ENCODE measurements at places on chromosomes 7 and 10.

GRCh38 chr10:95445223-95445836 lies 115.8 kb downstream of the SORBS1 start:
- DNase-seq: peak; percentile 24

DNA sequence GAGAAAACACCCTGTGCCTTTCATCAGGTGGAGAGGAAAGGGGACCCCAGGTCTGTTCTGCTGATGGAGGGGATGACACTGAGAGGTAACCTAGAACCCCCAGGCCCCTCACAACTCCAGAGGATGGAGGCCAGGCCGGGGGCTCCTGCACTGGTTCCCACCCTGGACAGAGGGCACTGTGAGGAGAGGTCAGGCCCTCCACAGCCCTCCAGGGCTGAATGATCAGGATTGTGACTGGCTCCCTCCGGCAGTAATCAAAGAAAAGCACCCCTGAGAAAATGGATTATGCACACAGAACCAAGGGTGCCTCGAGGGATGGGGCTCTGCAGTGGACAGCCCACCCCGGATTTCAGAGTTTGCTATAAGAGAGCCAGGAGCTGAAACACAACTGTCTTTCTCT lies 502.8 kb downstream of the TCERG1L start:
- DNase-seq: no peak

DNA sequence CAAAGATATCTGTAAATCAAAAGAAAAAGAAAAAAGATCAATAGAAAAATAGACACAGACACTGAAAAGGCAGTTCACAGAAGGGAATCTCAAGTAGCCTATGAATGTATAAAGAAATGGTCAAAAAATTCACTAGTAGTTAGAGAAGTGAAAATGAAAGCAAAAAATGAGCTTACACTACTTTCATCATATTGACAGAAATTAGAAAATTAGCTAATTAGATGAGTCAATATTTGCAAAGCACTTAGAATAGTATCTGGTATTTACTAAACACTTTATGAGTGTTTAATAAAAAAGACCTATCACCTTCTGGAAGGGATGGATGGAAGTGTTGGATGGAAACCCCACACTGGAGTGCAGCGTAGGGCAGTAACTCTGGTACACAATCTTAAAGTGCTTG lies 1.7 kb upstream of the CFAP58 start:
- DNase-seq: no peak

GRCh38 chr10:71821909-71822763 lies 28.9 kb downstream of the PSAP start:
- DNase-seq: no peak

- DNase-seq: no peak
These were observed 28.5 kb downstream of the GSDME start for GRCh38 chr7:24728503-24729364.

- no peak for DNase-seq
These were observed 765.1 kb upstream of the POM121L12 start for GRCh38 chr7:52270301-52270700.

DNA sequence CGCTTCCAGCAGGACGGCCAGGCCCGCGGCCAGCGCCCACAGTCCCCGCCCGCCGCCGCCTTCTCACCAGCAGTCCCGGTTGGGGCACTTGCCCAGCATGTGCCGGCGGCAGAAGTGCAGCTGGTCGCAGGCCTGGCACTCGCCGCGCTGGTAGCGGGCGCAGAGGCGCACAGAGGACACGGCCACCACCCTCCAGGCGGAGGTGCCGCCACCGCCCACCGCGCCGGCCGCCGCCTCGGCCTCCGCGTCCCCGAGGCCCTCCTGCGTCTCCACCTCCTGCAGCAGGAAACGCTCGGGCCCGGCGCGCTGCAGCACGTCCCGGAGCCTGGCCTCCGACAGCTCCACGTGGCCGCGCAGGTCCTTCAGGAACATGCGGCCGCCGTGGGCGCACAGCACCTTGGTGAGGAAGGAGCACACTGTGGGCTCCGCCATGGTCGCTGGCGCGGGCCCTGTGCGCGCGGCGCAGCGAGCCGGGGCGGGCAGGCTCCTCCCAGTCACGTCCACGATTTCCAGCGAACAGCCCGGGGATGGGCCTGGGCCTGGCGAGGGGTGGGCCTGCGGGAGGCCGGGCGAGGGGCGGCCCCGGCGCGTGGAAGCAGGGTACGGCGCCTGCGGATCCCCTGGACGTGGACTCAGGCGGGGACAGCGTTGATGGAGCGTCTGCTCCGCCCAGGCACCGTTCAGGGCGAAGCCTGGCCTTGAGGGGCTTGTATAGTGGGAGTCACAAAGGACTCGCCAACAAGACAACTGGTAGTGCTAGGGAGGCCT lies at the start of gene ZC3HAV1L:
Gene ZC3HAV1L (minus strand): TSS at position 457 of the 768 bp plus-strand sequence. CDS start 25 bp downstream, at position 432.
- DNase-seq: no peak

- no peak for DNase-seq
These were observed 3.7 kb upstream of the ELFN1 start for GRCh38 chr7:1666317-1666822.

DNA sequence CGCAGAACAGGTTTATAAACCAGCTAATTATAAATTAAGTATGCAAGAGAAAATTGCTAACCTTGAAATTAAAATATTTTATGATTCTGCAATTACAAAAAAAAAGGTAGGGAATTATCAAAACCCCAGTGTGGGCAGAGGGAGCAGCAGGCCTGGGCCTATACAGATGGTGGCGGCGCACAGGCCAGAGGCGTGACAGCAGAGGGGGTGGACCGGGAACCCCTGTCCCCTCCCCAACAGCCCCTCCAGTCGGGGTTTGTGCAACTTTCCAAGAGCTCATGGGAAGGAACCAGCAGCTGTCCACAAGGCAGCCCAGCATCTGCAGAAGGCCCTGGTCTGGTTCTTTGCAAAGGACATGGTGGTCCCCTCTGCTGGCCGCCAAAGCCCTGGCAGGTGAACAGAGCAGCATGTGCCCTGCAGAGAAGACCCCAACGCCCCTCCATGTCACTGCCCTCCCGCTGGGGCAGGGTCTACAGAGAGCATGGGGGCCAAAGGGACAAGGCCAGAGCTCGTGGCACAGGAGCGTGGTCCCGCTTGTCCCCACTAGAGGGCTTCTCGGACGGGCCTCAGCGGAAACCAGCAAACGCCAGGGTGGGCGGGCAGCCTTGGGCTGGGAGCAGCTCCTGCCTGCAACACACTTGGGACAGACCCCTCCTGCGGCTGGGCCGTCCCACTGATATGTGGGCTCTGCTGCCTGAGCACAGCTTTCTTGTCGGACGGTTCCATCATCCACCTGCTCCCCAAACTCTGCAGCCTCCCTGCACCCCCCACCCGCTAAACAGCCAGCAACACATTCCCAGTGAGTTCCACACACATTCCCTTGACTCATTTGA lies 75.1 kb downstream of the EBF3 start:
- DNase-seq: no peak

DNA sequence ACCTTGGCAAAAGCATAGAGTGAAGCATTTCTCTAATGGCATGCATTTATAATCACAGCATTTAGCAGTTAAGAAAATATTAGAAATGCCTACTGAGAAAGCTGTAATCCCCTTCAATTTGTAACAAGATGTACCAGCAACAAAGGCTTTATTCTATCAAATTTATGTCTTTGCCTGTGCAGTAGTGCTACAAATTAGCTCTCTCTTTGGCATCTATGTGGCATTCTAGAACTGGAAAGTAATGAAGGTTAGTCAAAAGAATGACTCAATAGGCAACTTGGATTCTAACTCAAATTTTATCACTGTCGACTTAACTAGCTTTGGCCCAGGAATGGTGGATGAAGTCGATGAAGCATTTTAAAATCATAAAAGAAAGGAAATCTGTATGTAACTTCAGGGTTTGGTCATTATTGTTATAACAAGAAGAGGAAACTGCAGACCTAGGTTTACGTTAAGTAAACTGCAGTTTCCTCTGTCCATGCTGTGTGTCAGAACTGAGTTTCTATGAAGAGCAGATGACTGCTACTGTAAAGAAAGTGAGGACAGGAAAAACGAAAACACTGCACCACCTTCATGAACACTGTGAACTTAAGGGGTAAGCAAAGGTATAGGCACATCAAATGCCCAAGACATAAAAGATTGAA lies 140.0 kb downstream of the RAPGEF5 start:
- DNase-seq: no peak

GRCh38 chr7:144820552-144820951 lies 15.3 kb downstream of the TPK1 start:
- DNase-seq: no peak

- no peak for DNase-seq
These were observed 1012.5 kb downstream of the NRG3 start for GRCh38 chr10:82887488-82887887.

GRCh38 chr10:131485732-131486131 lies 174.2 kb upstream of the TCERG1L start:
- no peak for DNase-seq

GRCh38 chr10:80168162-80168511 lies 35.6 kb downstream of the PLAC9 start:
- DNase-seq: no peak

- no peak for DNase-seq
These were observed 177.2 kb downstream of the GPAM start for GRCh38 chr10:112006407-112006806.

DNA sequence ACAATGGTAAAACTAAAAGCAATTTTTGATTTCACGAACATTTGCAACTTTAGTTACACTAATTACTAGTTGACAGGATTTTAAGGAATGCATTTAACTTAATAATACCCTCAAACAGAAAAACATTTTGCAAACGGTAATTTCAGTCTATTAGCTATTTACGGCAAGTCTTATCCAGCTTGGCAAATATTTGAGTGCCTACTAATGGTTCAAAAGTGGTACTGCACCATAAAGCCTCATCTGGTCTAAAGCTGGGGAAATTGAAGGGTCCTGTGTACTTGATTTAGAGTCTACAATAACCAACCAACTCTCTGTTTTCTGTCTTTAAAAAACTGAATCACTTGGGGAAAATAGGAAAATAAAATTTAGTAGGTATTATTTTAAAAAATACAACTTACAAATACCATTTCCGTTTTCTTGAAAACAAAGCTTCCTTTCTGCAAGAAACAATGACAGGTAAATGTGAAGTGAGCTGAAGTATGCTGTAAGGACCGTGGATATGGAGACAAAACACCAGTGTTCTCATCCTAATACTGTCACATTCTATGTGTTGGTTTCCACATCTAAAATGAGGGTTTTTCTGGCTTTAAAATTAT lies 142.3 kb downstream of the VPS50 start:
- DNase-seq: peak; percentile 42

- no peak for DNase-seq
These were observed 8.6 kb downstream of the BTBD16 start for GRCh38 chr10:122279725-122280141.

- no peak for DNase-seq
These were observed 294.7 kb downstream of the C7orf25 start for GRCh38 chr7:42617071-42617765.

GRCh38 chr10:49749144-49749543 lies 13.0 kb downstream of the OGDHL start:
- DNase-seq: no peak

DNA sequence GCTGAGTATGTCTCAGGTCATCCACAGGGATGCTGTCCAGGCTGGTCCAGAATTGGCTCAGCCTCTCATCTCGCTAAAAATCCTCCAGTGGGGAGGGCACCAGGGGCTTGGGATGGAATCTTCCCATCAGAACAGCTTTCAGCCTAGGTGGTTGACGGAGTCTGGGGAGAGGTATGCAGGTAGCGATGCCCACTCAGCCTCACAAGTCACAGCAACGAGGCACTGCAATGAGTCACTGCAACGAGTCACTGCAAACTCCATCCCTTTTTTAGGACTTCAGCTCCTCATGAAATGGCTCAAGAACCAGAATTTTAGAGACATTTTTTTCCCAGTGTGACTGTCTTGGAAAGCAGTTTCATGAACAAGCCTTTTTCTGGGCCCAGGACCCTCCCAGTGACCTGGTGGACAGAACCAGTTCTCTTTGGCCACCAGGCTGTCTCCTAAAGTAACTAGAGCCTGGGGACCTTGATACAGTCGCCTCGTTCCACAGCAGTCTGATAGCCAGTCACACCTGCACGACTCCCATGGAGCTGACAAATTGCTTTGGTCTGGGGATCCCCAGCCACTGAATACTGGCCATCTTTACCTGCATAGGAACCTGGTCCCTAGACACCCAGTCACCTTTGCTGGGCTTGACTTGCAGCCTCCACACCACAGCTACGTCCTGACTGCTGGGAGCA lies 41.3 kb upstream of the PPP2R2D start:
- DNase-seq: no peak

DNA sequence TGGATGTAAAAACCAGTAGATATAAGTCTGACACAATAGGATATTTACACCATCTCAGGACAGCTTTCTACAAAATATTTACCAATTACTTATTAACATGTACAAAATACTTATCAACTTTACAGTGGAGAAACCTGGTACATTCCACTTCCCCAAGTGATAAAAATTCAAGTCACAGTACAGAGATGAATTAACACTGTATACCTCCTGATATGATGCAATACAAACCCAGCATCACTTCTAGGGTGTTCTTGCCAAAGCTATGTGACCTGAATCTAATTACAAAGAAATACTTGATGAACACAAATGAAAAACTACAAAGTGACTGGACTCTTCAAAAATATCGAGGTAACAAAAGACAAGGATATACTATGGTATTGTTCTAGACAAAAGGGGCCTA lies 156.4 kb upstream of the FGFR2 start:
- DNase-seq: no peak

DNA sequence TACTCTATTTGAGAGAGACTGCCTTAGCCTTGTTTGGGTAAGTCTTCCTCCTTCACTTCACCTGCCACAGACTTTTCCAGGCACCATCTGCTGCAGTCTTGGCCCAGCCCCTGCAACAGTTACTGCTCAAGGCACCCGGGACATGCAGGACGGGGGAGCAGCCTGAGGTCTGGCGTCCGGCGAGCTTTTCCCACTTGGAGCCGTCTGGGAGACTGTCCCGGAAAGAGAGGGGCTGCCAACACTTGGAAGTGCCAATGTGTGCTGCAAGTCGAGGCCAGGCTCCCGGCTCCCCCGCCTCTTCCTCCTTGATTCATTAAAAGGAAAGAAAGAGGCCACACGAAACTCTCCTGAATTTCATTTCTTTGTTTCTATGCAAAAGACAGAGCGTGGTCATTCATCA lies 13.7 kb downstream of the HTRA1 start:
- no peak for DNase-seq

DNA sequence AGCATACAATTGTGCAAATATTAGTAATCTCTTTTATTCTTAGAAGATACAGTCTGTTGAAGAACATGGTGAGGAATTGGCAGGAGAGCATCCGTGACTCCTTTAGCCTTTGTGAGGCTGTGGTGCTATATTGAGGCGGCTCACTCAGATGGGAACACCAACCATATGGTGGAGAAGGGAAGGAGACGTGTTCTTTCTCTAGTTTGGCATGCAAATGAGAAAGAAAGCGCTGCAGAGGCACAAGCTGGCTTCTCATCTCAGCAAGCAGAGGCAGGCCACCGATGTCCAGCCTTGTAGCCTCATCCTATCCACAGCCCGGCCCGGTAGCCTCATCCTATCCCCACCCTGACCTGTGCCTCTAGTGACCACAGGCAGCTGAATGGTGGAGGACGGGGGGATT lies 288.3 kb downstream of the CAMK1D start:
- no peak for DNase-seq

GRCh38 chr7:22039670-22040069 lies 94.0 kb upstream of the CDCA7L start:
- no peak for DNase-seq

DNA sequence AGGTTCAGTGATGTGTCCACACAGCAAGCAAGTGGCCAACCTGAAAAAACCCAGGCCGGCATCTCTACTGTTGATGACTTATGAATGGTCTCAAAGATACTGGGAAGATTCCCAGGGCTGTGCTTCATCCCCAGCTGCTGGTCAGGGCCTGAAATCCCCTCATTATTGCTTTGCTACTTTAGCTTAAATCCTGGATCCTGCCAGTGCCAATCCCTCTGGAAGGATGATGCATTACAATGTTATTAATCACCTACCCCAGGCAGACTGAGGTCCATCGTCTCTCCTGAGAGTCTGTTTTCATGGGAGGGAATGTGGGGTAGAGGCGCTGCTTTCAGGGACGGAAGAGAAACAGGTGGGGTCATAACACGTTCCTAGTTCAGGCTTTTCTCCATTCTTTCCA lies 371.6 kb downstream of the RPS24 start:
- DNase-seq: no peak
